Fibroblast of skin of right biceps (primary cell): ENCODE measurements at places on chromosomes 7 and 10.
A peak's percentile ranks its signal among the peaks of the same experiment; 100 is the strongest.

- DNase-seq = no peak
Observed at GRCh38 chr7:112365551-112365950, 84.7 kb upstream of the IFRD1 start.

- DNase-seq = no peak
Observed at GRCh38 chr10:128594688-128595087, 468.5 kb upstream of the MKI67 start.

DNA sequence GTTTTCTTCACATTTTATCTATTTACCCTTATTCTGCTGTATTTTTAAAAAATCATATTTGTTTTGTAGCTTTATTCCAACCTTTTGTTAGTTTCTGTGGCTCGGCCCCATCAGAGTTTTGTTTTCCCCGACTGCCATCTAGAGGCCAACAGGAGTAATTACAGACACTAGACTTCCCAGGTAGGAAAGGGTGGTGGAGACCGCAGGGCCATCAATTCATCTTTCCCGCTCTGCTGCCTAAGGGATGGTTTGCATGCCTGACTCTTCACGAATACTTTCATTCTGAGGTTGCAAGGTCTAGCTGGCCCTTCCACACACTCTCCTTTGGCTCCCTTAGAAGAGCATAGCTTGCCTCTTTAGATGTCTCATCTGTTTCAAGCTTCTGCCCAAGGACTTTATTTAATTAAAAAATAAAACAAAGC is 38.3 kb downstream of the LYZL2 start:
- peak; percentile 43 for DNase-seq

GRCh38 chr10:95850791-95851190 is 57.0 kb upstream of the CC2D2B start:
- no peak for DNase-seq

GRCh38 chr10:108567899-108568752 is 1355.2 kb downstream of the XPNPEP1 start:
- DNase-seq = peak; percentile 12

DNA sequence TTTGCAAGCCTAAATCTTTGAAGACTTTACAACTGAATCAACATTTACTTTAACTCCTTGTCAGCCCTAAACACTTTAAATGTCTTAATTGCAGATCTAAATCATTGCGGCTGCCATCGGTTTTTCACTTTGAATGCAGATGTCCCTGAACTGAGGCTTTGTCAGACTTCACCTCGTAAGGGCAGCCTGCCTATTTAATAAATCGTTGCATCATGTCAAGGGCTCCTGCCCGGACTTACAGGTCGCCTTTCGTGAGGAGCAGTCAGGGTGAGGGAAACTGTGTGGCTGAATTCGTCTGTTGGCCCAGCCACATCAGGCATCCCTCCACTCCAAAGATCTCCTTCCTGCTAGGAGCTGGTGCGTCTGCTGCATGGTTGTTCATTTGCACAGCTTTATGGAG is 368.2 kb upstream of the NPVF start:
- no peak for DNase-seq

GRCh38 chr7:1251796-1252539 is 19.3 kb downstream of the UNCX start:
- no peak for DNase-seq

- peak; percentile 36 for DNase-seq
Observed at GRCh38 chr10:126243306-126243705, 145.0 kb downstream of the ADAM12 start.
